ENCODE measurements at places on chromosomes 1 and 21.

GRCh38 chr1:31705080-31705866 lies 1.5 kb upstream of the COL16A1 start:
- peak; percentile 9 for DNase-seq

DNA sequence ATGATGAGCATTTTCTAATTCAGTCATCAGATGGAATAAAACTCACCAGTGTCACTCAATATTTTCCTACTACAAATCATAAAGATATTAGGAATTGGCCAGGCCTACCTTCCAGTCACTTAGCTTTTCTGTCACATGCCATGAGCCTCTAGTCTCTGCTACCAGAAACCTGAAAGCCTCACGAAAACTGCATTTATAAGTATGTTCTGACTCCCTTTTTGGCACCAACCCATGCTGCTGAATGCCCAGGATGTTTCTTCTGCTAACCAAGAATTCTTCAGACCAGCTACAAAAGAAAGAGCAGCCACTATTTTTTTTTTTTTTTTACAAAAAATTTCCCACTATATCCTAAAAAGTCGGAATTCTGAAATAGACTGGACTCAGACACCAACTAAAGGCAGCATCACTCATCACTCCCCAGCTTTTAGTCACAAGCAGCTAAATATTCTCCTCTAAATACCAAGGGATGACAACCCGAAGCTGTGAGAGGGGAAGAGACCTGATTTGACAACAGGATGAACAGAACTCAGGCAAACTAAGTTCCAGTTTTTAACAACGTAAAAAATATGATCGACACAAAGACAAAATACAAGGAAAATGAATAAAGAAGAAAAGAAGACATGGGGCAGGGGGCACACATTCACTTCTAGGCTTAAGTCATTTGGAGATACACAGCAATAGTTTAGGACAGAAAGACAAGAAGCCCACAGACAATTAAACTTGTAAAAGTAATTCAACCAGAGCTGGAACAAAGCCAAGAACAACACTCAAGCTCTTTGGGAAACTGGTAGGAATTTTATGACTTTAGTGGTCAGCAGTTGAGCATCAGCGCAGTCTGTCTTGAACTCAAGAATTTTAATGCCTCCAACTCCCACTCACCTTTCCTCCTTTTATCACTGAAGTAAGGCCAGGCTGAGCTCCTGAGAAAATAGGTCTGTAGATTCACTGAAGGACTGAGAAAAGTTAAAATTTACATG lies 1.7 kb downstream of the DCAF8 start:
- DNase-seq, result no peak

DNA sequence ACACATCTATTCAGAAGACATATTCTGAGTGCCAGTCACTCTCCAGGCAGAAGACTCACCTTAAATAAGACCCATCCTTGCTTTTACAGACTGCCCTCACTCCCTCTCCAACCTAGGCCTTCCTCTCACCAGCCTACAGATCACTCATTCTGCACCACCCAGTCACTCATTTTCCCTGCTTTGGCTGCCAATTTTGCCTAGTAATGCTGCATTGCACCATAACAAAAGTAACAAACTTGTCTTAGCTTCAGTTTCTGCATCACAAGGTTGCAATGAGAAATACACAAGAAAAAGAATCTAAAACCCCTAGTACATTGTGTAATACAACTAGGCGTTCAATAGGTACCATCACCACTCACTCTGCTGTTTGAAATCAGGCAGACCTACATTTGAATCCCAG lies 292.4 kb downstream of the PLPP3 start:
- no peak for DNase-seq

DNA sequence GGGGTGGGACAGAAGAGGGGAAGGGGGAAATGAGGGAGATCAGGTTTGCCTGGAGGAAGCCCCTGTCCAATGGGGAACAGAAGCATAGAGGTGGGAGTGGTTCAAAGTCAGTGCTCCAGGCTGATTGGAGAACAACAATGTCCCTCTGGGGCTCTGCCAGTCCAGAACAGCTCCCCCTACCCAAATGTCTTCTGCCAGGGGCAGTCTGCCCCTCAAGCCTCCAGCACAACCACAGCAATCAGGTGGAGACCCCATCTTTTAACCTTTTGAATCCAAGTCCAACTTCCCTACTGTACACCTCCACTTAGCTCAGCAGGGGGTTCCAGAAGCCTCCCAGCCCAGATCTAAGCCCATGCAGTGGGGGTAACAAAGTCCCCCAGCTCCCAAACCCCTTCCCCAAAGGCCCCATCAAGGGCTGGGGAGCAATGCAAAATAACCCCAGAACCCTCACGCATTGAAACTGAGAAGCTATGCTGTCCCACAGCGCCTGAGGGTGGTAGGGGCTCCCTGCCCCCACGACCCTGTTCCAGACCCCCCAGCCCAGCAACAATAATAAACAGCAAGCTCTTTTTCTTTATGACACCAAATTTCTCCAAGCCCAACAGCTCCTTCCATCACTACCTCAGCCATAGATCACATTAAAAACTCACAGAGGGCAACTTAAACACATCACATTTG lies 3.3 kb downstream of the AHDC1 start:
- DNase-seq, result no peak

DNA sequence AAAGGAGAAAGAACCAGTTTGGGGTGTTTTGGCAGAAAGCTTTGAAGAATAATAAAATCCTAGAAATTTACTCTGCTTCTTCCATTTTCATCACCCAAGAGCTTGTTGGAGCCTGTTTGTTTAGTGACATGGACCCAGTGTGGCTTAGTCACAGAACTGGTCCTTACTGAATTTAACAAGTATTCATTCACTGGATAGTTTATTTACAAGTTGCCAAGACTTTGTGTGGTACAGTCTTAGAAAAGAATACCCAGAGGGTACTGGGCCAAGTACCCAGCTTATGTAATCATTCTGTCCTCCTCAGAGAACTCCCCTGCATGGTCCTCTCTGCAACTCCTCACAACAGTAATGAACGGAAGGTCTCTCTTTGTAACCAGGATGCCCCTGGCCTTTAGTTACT lies 16.4 kb downstream of the RAB4A start:
- DNase-seq, result no peak

DNA sequence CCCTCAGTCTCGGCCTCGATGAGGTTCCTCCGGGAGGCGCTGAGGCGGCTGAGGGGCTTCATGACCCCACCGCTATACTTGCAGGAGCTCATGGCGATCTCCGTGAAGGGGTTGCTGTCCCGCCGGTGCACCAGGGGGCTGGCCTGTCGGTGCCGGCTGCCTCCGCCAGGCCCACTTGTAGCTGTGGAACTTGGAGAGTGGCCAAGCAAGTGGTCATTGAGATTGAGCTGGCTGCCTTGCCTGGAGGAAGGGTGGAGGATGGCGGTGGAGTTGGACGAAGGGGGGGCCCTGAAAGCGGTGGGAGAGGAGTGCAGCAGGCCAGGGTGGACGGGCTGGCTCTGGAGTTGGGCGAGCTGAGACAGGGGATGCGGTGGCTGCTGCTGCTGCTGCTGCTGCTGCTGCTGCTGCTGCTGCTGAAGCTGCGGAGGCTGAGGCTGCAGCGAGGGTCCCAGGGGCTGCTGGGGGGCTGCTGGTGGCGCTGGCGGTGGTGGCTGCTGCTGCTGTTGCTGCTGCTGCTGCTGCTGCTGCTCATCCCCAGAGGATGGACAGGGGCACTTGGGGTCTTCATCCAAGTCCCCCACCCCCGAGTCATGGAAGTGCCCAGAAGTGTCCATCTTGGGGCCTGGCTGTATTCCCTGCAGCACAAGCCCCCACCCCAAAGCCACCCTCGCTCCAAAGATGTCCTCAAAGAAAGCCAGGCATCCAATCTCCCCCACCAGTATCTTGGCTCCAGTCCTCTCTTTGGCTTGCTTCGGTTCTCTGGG lies 548 bp downstream of the KCNN3 start:
- no peak for DNase-seq

GRCh38 chr1:22471078-22471477 lies 19.4 kb downstream of the ZBTB40 start:
- DNase-seq, result no peak

- no peak for DNase-seq
Observed at GRCh38 chr1:183686229-183686628, 33.1 kb upstream of the APOBEC4 start.

- no peak for DNase-seq
Observed at GRCh38 chr1:153683854-153684253, 5.4 kb downstream of the NPR1 start.

DNA sequence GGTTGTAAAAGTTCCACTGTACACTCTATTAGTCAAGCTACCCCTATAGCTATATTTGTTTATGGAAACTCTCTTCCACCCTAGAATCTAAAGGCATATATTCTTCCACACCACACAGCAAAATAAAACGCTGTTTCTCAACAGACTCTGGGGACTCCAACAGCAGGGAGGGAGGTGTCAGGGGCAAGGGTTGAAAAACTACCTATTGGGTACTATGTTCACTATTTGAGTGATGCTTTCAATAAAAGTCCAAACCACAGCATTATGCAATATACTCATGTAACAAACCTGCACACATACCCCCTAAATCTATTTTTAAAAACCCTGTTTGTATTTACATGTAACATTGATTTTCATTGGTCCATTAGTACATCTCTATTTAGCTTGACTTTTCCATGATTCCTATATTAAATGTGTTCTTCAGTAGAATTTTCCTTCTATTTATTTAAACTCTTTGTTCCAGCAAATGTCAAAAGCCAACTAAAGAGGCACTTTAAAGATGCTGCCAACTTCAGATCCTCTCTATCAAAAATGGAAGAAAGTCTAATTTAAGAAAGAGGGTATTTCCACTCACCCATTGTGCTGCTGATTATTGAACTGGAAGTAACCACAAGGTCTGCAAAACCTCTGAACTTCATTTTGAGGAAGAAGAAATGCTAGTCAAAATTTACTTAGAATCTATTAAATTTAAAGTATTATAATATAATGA lies 26.2 kb downstream of the RGS7 start:
- DNase-seq, result no peak

DNA sequence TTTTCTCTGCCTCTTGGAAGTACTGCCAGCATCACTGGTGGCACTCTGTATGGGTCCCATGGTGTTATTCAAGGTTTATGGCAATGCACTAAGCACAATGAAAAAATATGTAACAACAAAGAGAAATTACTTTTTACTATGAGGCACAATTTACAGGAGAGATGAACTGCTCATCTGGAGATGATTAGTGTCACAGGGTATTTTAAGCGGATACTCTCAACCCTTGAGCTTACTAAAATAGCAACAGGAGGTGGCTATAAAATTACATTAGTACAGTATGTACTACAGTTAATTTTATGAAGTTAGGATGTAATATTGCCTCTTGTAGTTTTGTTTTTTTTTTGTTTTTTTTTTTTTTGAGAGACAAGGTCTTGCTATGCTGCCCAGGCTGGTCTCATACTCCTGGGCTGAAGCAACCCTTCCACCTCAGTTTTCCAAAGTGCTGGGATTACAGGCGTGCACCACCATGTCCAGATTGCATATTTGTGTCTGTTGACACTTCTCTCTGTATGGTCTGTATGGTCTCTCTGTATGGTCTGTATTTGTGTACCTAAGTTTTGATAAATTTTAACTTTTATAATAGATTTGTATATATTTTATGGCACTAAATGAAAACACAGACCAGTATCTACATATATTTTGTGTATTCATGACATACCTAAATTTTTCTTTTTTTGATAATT lies 175.6 kb upstream of the HP1BP3 start:
- no peak for DNase-seq

GRCh38 chr1:155006601-155007101 lies 4.0 kb downstream of the ZBTB7B start:
- no peak for DNase-seq

DNA sequence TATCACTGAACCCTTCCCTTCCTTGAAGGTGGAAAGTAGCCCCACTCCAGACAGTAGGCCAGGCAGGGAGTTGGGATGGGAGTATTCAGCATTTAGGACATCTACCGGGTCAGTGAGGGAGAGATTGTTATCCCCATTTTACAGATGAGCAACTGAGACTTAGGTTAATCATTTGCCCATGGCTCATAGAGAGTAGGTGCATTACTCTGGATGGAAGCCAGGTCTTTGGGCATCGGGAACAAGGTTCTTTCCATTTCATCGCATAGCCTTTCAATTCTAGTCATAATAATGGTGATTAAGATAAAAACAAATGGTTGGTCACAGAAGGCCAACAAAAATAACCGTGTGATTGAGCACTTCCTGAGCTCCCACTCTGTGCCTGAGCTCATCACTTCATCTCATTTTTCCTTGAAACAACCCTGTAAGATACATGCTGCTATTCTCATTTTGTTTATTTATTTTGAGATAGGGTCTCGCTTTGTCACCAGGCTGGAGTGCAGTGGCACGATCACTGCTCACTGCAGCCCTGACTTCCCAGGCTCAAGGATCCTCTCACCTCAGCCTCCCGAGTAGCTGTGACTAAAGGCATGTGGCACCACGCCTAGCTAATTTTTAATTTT lies 64.8 kb downstream of the NAV1 start:
- no peak for DNase-seq

DNA sequence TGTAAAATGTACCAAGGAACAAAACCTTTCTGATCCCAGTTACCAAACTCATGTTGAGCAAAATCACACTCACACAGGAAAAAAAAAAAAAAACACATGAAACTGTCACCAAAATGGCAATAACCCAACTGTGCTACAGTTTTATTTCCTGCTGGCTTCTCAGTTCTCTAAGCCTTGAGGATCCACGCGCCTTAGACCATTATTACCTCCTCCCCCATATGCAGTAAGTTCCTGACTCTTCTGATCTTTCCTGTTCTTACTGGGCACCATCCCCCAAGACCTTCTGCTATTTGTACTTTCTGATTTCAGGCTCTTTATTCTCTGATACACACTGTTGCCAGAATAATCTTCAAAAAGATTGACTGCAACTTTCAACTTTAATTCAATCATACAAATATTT lies 79.6 kb downstream of the SLC45A1 start:
- DNase-seq, result no peak

DNA sequence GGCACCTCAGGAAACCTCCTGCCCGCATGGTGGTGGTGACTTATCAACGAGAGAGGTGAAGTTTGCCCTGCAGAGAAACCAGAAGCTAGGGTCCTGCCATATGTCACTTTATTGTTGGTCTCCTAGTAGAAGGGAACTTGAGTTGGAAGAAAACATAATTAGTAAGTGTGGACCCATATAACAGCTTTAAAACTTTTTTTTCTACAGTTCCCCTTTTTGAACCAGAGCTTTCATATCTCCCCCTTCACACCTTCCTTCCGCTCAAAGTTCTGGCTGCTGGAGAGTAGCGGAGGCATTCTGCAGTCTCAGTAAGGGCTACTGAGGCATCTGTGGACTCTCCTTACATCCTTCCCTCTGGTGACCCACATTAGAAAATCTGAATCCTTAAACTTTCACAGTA lies 48.9 kb downstream of the PHC2 start:
- no peak for DNase-seq

GRCh38 chr1:55081905-55082296 lies 42.6 kb downstream of the PCSK9 start:
- no peak for DNase-seq

DNA sequence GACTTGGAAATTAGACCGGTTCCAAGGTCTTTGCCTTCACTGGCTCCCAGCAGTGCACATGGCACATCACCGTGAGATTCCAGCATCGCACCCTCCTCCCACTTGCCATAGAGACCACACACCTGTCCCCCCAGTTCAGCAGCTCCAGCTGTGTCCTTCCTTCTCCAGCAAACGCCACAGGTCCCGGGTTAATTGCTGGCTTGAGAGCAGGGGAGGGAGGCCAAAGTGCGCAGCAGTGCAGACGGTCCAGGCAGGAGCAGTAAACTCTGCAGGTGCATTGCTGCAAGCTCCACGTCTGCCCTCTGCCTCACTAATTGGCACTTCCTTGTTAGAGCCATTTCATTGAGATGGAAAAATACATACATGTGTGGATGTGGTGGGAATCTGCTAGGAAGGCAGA lies 65.3 kb downstream of the KLHDC7A start:
- no peak for DNase-seq
